ENCODE measurements at places on chromosomes 6 and 20. TPM values are rescaled to one million over a fixed set of nuclear protein-coding genes. Genes with fewer than 3 reads are reported as not detected.

The ENPP5 gene
- total RNA-seq, result 0.99 TPM

GRCh38 chr6:89250239-89250638 lies 33.1 kb upstream of the GABRR1 start:
- DNase-seq, result no peak

GRCh38 chr6:142334294-142334693 lies 32.5 kb downstream of the ADGRG6 start:
- no peak for DNase-seq

The TCP1 gene
- total RNA-seq, result 130 TPM

- DNase-seq, result peak; percentile 77
These were observed 87.9 kb upstream of the BMP5 start for GRCh38 chr6:55963301-55963700.

GRCh38 chr20:62880935-62881661 lies 19.5 kb upstream of the TCFL5 start:
- no peak for DNase-seq

The CPXM1 gene
- total RNA-seq, result 30.5 TPM

DNA sequence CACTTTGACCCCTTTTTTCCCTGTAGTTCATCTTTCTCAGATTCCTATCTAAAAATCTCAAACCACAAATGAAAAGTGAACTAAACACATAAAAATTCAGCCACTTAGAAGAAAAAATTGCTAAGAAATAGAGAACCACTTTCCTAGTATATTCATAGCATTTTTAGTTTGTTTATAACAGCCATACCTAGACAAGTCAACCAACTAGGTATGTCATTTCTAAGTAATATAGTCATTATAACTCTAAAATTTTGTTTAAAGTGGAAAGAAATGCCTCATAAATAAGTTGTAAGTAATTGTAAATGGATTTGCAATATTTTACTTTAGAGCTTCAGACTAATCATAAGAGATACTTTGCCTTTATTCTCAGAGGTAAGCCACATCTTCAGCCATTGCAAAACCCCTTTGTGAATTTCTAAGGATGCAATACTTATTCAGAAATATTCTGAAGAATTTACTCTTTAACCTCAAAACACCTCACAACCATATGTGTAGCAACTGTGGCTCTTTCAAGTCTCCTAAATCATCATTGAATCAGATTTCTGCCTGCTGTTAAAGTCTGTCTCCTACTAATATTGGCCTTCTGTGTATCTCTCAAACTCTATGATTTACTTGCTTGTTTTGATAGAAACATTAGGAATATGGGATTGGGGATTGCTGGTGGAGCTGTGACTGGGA lies 6.9 kb upstream of the SUMO4 start:
- no peak for DNase-seq
